Stimulated activated CD4-positive, alpha-beta T cell treated with anti-CD3 and anti-CD28 coated beads, Interleukin-15, amount 100 ng/mL, for 1 hour (primary cell): ENCODE measurements at places on chromosomes 7 and 10.

DNA sequence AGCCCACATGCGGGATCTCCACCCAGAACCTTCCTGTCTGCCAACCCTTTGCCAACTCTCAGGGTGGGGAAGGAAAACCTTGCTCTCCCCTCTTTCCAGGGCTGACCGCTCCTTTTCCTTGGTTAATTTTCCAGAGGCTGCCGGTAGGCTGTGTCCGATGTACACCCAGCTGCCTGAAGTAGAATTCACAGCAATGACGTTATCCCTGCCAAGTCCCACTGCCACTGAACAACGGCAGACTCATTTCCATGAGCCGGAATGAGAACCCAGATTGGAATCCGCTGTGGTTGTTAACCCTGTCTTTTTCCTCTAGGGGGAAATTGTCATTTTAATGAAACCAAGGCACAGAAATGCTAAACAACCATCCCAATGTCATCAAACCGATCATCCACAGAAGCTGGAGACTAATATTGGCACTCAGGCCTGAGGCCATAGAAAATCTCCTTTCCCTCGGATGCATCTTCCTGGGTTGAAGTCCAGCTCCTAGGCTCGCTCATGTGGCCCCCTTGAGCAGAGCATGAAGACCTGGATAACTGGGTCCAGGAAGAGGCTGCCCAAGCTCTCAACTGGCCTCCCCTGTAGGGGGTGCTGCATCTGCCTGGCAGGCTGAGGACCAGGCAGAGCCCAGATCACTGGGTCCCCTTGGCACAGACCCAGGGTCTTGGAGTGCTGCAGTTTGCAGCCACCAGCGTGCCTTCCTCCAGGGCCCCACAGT lies 30.4 kb downstream of the KLRG2 start:
- no peak for DNase-seq

- DNase-seq, result no peak
These were observed 20.0 kb downstream of the GLI3 start for GRCh38 chr7:42217053-42217452.

DNA sequence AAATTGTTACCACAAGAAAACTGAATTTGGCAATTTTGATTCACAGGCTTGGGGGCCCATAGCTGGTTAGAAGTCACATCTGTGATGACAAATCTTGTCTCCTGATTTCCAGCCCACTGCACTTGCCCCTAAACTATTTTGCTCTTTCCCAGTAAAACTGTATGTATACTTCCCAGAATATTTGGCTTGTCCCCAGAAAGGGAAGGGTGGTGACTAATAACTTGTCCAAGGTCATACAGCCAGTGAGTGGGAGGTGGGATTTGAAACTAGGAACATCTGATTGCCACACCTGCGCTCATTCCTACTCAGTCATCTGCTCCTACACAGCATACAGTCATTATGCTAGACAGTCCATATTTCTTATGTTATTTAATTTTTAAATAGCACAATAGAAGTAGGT lies 304.5 kb downstream of the SDHAF3 start:
- no peak for DNase-seq

DNA sequence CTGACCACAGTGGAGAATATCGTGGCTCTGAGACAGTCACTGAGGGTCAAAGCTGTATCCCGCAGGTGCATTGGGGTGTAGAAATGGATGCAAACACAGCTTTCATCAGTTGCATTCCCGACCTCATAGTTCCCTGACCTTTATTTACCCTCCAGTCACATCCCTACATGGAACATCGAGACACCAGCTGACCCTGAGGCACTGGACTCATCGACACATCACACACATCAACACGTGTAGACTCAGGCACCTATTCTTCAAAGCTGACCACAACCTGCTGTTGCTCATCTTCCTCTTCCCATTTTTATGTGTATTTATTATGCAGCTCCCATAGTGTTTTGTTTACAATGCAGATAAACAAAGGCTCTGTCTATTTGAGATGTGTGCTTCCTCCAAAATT lies 396.9 kb upstream of the NRP1 start:
- no peak for DNase-seq

DNA sequence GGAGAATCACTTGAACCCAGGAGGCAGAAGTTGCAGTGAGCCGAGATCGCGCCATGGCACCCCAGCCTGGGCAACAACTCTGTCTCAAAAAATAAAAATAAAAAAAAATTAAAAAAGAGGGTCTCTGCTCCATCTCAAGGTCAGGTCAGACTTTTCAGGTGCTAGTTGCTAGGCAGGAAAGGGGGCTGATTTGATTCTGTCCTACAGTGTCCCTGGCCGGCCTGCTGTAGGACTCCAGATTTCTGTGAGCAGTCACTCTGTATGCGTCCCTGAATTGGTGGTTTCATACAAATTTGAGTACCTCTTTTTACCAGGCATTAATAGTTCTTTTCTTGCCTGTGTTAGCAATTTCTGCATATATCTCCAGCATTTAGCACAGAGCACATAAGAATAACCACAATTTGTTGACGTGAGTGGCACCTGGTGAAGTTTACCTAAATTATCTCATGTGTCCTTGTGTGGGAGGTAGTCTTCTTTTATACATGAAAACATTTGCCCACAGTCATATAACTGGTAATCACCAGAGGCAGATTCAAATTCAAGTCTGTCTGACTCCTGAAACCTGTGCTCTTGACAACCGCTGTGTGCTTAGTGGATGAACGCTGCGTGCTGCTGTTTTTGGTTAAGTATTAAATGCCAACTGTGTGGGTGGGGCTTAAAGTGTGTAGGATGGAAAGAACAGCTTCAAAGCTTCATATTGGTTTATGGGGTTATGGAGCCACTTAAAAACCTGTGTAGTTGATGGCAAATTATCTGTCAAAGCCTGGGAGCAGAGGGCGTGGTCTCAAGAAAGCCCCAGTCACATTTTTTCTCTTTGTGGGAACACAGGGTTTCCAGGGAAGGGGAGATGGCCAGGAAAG lies 3.2 kb upstream of the ZNF775 start:
- no peak for DNase-seq

DNA sequence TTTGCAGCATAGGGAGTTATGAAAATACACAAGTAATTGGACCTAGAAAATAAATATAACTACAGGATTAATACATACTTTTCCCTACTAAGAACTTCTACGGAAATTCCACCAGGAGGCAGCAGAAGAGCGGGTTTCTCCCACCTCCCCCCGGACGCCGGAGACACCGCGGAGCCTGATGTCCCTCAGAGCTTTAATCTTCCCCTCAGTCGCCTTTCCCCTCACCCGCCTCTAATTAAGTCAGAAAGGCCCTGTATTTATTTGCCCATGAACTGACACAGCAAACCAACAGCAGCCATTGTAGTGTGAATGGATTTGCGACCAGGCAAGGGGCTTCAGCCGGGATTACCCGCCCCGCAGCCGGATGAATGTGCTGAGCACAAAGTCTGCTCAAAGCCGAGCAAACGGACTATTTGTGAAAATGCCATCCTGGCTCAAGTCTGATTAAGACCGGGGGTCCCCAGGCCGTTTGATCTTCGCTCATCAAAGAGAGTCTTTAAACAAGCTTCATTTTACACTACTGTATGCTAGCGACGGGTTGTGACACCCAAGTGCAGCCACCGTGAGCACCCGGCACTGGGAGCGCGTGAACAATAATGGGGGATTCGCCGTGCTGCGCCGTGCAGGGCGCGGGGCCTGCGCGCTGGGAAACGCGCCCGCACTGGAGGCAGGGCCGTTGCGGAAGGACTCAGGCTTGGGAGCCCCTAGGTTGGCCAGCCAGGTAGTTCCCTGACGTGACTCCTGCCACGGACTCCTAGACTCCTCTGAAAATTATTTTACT lies 5.6 kb upstream of the DKK1 start:
- no peak for DNase-seq

- no peak for DNase-seq
These were observed 82.6 kb upstream of the NPVF start for GRCh38 chr7:25310896-25311295.

- no peak for DNase-seq
These were observed 12.3 kb upstream of the SNX10 start for GRCh38 chr7:26279405-26279804.
